ENCODE measurements at places on chromosomes 1 and 21.
A peak's percentile ranks its signal among the peaks of the same experiment; 100 is the strongest.

DNA sequence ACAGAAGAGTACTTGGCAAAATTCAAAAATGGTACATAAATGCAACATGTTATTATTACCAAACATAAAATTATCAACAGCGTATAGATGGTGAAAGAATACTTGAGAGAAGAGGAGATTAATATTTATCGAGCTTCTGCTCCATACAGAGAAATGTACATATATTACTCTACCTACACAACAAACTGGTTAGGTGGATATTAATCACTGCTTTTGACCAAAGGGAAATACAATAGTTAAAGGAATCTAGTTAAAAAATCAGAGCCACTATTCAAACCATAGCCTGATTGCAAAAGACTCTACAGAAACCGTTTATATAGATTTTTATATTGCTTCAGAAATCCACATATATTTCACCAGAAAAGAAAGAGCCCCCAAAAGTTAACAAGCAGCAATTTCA lies 379.3 kb upstream of the PRMT6 start:
- no peak for DNase-seq

GRCh38 chr21:38140207-38140903 lies 116.4 kb upstream of the KCNJ15 start:
- no peak for DNase-seq

DNA sequence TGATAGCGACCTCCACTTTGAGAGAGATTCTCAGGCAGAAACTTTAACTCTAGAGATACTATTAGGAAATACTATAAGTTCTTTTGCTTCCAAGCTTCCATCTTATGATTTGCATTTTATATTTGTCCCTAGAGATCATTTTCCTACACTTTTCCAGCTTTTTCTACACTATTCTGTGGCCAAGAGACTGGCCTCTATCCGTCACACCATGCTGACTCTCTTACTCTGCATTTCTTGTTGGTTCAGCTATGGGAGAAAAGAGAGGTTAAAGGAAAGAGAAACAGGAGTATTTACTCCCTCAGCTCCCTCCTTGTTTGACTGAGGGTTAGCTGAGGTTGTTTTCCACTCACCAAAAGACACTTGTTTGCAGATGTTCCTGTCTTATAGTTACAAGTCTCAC lies 665.6 kb upstream of the CXADR start:
- DNase-seq: no peak

DNA sequence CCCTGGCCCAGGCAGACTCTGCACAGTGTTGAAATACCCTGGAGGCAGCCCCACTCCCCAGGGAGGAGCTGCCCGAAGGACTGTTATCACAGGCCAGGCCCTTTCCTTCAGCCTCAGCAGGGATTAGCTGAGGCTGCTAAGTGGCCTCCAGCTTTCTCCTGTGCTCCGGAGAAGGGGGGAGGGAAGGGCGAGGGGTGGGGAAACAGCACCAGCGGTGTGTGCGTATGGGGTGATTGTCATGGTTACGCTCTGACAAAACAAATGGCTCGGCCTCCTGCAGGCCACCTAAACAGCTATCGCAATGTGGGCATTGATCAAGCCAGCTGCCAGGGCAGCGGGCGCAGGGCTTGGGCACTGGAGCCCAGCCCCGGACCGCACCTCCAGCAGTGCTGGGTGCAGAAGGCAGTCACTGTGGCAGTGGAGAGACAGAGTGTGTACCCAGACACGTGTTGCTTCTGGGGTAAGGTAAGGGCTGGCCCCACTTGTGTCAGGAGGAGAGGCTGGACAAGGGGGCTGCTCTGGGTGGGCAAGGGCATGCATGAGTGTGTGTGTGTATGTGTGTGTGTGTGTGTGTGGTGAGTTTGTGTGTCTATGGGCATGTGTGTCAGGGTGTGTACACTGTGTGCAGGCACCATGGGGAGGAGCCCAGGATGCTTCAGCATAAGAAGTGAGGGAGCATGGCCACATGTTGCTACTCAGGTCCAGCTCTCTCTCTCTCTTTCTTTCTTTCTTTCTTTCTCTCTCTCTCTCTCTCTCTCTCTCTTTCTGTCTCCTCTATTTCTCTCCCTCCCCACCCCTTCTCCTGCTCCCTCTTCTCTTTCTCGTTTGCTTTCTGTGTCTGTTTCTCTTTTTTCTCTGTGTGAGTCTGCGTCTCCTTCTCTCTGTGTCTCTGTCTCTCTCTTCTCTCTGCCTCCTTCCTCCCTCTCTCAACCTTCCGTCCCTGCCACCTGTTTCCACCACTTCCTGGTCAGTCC lies at the start of gene VWA5B1:
Gene VWA5B1 (plus strand): TSS at position 252 of the 974 bp plus-strand sequence. CDS start 19,727 bp downstream, outside the sequence.
- no peak for DNase-seq

GRCh38 chr1:64864018-64864940 lies 102.1 kb downstream of the JAK1 start:
- peak; percentile 63 for DNase-seq

DNA sequence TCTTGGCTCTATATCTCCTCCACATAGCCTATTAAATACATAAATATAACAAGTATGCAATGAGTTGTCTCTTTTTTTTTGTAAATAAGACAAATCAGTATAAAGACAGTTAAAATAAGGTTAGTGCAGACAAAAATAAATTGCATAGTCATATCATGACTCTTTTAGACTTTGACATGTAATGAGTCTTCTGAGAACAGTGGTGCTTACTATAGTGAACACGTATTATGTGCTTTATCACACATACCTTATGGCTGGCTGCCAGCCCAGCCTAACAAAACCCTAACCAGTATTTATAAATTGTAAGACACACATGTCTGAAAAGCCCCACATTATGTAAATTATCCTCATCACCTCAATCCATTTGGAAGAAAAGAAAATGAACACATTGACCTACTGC lies 29.1 kb upstream of the F13B start:
- DNase-seq: peak; percentile 20

DNA sequence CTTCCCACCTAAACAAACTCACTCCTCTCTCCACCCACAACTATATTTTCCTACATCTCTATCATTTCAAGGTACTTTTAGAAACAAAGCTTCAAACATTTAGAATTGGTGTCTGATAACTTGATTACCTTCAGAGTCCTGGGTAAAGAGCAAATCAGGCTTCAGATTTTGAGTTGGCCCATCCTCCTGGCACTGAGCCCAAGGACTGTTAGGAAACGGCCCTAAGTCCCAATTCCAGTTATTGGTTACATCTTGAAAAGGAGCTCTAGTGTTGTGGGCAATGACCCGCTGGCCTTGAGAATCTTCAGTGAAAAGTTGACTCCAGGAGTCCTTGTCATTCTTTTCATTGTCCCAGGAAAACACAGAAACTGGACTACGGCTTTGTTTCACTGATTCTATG lies 15.1 kb downstream of the MTFR1L start:
- no peak for DNase-seq

- peak; percentile 9 for DNase-seq
These were observed 99.2 kb downstream of the CTH start for GRCh38 chr1:70509996-70510876.

GRCh38 chr1:42272920-42273319 lies 62.1 kb downstream of the FOXJ3 start:
- no peak for DNase-seq

GRCh38 chr1:117760069-117760468 lies 154.2 kb downstream of the TENT5C start:
- DNase-seq: no peak

DNA sequence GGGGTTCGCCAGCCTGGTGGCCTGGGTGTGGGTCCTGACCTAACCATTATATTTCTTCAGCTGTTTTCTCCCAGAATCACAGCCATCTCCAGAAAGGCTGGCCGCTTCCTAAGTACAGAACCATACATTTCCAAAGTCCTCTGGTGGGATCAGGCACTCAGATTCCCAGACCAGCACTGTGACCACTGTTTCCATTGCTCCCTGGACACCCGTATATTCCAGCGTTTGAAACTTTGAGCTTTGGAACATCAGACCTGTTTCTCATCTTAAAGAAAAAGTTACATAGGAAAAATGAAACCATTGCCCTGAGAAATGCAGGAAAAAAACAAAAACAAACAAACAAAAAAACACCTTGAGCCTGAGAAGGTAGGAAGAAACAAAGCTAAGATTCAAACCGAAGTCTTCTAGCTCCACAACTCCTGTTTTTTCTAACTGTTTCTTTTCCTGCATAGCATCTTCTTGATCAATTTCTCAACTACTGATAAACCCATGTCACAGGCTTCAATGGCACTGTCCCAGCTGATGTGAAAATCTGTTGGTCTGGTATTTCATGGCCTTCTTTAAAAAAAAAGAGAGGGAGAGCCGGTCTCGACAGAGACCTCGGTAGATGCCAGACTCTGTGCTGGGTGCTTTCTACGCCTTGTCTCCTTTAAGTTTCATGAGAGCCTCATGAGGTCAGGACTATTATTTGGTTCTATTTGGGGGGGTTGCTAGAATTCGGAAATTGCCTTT lies 221.3 kb downstream of the TOMM20 start:
- no peak for DNase-seq

DNA sequence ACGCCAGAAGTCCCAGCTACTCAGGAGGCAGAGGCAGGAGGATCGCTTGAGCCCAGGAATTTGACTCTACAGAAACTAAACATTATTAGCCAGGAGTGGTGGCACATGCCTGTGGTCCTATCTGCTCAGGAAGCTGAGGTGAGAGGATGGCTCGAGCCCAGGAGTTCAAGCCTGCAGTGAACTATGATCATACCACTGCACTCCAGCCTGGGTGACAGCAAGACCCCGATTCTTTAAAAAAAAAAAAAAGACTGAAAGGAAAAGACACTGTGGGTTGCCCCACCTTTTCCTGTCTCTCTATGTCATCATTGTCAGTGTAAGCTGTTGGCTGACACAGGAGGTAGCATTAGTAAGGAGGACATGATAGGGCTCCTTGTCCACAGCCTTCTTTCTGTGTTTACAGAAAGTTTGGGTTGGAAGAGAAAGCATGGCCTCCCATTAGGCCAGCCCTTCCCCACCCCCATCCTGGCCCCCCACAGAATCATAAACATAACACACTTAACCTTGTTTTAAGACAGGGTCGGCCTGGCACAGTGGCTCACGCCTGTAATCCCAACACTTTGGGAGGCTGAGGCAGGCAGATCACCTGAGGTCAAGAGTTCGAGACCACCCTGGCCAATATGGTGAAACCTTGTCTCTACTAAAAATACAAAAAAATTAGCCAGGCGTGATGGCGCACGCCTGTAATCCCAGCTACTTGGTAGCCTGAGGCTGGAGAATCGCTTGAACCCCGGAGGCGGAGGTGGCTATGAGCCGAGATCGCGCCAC lies 20.6 kb upstream of the RCAN3 start:
- no peak for DNase-seq

GRCh38 chr1:179794669-179795068 lies 51.6 kb downstream of the FAM163A start:
- no peak for DNase-seq

- no peak for DNase-seq
These were observed 144.6 kb upstream of the COL6A1 start for GRCh38 chr21:45836694-45837670.

DNA sequence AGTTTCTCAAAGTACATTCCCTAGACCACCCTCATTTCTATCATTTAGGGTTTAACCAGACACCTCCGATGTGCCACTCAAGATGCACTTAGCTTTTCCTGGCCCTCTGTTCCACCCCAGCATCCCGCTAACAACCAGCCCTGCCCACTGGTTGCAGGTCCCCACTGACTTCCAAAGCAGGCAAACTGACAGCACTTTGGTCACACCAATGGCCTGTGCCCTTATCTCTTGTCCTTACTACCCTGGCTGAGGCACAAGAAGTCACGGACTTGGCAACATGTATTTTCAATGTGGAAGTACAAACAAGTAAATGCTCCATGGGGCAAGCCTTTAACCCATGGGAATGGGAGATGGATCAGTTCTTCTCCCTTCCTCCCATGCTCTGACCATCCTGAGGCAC lies 357.1 kb downstream of the OMA1 start:
- DNase-seq: no peak
